ENCODE measurements at places on chromosomes 11 and 22.

DNA sequence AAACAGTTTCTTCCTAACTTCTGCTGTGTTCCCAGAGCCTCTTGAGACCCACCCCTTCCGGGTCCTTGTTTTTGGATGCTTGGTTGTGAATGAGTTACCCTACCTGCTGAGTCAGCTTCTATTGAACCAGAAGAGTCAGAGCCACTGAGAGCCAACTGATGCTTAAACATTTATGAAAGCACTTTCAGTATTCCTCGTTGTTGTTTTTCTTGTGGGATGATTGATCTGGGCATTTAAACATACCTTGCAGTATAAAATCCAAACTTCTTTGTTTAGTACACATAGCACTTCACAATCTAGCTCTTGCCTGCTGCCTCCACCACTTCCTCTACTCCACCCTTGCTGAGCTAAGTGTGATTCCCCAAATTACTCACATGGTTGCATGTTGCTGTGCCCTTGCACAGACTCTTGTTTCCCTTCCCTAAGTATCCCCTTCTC, 5.5 kb downstream of the PRSS23 start:
- peak; percentile 28 for DNase-seq

- no peak for DNase-seq
Measured at GRCh38 chr11:16632295-16633200, 105.9 kb upstream of the C11orf58 start.

DNA sequence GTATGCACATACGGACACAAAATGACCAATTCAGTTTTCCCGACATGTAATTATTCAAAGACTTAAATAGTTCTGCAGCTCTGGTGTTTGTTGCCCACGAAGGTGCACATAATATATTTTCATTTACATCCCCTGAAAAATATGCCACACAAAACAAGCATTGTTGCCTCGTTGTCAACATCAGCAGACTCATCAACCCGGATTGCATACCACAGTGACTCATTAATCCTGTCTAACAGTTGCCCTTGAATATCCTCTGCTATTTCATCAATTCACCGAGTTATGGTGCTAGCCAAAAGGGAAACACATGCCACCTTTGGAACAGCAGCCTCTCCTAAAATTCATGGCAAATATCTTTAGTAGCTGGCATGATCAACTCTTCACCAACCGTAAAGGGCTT, 582.2 kb downstream of the LRRC4C start:
- no peak for DNase-seq

- no peak for DNase-seq
Measured at GRCh38 chr11:57778318-57779037, 16.9 kb downstream of the CTNND1 start.

GRCh38 chr11:21630934-21631478, 561.9 kb upstream of the ANO5 start:
- DNase-seq, result no peak

DNA sequence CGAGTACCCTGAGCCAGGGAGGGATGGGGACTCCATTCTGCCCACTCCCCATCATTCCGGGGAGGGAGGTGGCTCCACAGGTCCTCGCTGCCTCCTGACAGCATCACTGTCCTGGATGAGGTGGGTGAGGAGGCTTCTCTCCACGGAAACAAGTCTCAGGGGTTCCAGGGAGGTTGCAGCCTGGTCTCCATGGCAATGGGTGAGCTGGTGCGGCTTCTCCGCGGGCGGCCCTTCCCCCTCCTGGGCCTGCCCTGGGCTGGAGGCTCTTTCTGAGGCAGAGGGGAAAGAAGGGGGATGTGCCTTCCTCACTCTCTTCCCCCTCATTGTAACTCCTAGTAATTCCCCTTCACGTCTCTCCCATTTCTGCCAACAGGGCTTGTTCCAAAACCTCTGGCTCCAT, 37.1 kb upstream of the PARVG start:
- DNase-seq, result no peak

GRCh38 chr22:37275622-37276021, 6.7 kb upstream of the CYTH4 start:
- DNase-seq, result peak; percentile 56

- no peak for DNase-seq
Measured at GRCh38 chr11:86374586-86374985, at the start of gene CCDC81. Gene CCDC81, plus strand, starts transcription at chr11:86374887. Its CDS starts 277 bp downstream, at chr11:86375164.

GRCh38 chr11:120239713-120240640, at the start of gene POU2F3:
Gene POU2F3, plus strand, starts transcription at chr11:120240140. Its CDS starts 204 bp downstream, at chr11:120240344.
- DNase-seq, result no peak

DNA sequence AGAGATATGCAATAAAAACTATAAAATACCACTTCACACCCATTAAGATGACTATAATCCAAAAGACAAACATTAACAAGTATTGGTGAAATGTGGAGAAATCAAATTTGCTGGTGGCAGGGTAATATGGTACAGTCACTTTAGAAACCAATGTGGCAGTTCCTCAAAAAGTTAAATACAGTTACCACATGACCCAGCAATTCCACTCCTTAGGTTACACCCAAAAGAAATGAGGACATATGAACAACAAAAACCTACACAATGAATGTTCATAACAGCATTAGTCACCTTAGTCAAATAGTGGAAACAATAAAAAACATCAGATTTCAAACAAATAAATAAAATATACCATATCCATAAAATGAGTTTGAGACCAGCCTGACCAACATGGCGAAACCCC, 52.6 kb downstream of the RDX start:
- no peak for DNase-seq

- no peak for DNase-seq
Measured at GRCh38 chr11:120066738-120067437, 71.0 kb downstream of the TRIM29 start.

- no peak for DNase-seq
Measured at GRCh38 chr11:122661182-122661945, 5.8 kb downstream of the UBASH3B start.

- DNase-seq, result no peak
Measured at GRCh38 chr11:36775130-36775529, 177.1 kb upstream of the RAG2 start.

DNA sequence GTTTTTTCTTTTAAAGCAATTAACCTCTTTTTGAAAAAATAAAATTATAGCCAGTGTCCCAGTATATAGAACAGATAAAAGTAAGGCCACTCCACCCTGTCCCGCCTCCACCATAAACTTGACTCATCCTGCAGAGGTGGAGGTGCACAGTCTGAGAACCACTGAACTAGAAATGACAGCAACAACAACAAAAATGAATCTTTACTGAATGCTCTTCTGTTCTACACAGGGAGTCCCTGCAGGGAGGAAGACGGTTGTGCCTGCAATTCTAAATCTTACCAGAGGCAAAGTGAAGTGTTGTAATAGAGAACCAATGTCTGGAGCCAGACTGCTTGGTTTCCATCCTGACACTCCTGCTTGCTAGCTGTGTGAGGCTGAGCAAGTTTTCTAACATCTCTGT, 162.3 kb downstream of the FBXO7 start:
- no peak for DNase-seq

DNA sequence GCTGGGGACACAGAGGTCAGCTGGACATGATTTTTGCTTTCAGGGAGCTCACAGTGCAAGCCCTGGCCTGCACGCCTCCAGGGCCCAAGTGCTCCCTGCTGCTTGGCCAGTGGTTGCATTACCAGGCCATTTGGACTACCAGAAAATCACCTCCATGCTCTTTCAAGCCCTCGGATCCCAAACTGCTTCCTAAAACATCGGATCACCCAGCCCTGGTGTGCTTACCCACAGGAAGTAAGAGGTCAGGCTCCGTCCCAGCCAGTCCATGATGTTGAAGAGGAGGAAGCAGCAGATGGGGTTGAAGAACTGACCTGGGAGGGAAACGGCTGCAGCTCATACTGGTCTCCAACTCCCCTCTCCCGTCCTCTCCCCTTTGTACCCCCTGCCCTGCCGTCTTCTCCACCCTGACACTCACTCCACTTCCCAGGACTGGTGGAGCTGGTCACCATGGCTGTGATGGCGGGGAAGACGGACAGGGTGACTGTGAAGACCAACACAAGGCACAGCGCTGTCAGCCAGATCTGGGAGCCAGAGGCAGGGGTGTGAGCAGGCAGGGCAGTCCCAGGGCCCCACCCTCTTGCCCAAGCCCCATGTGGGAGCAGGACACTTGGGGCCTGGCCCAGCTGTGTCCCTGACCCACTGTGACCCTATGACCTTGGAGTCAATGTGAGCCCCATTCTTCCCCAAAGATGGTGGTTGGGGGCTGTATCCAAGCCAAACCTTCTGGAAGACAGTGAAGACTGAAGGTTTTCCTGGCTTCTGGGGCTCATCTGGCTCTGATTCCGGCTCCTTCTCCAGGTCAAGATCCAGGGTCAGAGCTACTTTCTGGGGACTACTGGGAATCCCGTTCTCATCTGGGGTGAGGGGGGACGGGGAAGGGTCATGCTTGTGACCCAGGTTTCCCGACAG, 5.6 kb downstream of the SLC29A2 start:
- no peak for DNase-seq

GRCh38 chr11:11149671-11150459, 203.2 kb downstream of the CSNK2A3 start:
- DNase-seq, result no peak

DNA sequence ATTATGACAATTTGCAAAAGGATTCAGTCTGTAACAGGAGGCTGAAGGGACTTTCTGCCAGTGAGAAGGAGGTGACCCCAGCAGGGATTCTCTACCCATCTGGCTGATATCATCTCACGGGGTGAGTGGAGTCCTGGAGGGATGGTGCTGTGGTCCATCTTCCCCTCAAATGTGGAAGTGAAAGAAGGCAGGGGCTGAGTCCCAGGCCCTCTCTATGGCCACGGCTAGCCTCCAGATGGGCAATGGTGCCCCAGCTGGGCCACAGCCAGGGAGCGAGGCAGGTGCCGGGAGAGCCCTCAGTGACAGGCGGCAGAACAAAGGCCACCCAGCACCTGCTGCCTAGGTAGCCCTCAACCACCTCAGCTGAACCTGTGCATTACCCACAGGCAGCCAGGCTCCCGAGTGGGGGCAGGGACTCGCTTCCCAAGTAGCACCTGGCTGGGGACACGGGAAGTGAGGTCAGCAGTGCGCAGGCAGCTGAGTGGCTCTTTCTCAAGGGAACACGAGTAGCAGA, 6.7 kb downstream of the NECTIN1 start:
- DNase-seq, result no peak

GRCh38 chr11:115141231-115142114, 362.7 kb downstream of the CADM1 start:
- DNase-seq, result no peak

DNA sequence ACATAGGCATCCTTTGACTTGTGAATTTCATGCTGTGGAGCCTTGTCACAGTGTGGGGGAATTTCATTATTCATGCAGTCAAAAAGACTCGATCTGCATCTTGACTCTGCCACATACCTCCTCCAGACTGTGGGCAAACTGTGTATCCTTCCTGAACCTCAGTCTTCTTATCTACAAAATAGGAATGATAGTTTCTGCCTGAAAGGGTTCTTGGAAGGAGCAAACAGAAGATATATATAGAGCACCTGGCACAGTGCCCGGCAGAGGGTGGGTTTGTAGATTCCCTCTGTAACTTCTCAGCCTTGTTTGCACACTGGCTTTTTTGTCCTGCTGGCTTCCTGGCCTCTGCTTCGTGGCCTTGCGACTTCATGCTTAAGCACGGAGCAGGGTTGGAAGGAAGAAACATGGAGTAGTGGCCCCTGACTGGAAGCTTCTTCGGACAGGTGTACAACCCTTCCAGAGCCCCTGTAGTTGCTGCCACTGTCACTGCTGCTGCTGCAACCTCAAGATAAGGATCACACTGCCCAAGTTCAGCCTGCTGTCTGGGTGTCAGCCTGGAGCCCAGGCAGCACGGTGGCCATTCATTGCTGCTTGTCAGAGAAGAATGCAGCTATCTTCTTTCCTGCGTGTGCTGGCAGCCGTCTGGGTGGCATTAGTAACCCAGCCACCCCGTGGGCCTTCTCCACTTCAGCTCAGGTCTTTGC, 106.4 kb downstream of the MICAL2 start:
- DNase-seq, result no peak
